Stimulated activated CD8-positive, alpha-beta memory T cell treated with anti-CD3 and anti-CD28 coated beads, Interleukin-4, amount 100 ng/mL, for 1 hour (primary cell): ENCODE measurements at places on chromosomes 12 and 14.

DNA sequence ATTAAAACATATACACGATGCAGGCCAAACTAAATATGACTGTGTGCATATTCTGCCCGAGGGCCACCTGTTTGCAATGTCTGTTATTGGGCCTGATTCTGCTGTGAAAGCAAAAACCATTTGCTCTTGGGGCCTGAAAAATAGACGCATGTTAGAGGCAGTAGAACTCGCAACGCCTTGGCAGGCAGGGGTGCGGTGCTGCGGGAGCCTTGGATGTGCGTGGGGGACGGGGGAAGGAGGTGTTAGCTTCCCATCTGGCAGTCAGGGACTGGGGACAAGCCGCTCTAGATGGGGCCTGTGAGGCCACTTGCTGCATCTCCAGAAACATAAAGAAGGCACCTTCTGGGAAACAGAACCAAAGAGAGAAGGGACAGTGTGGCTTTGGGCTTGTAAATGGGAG lies 216.3 kb downstream of the PHETA1 start:
- DNase-seq: no peak

DNA sequence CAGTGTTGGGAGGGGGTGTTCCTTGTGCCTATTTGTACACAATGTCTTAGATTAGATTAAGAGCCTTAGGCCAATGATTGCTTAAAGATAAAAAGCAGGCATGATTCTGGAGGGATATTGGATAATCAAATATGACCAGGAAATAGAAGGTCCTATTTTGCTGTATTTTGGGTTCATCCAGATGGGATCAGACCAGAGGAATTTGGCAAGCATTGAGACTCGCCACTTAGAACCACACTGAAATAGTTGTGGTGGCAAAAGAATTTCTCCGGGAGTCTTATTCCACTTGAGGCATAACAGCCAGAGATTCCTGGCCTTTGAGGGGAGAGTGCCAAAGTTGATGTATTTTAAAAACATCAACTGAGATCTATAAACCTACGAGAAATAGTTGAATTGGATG lies 327.2 kb downstream of the RAD51B start:
- no peak for DNase-seq

DNA sequence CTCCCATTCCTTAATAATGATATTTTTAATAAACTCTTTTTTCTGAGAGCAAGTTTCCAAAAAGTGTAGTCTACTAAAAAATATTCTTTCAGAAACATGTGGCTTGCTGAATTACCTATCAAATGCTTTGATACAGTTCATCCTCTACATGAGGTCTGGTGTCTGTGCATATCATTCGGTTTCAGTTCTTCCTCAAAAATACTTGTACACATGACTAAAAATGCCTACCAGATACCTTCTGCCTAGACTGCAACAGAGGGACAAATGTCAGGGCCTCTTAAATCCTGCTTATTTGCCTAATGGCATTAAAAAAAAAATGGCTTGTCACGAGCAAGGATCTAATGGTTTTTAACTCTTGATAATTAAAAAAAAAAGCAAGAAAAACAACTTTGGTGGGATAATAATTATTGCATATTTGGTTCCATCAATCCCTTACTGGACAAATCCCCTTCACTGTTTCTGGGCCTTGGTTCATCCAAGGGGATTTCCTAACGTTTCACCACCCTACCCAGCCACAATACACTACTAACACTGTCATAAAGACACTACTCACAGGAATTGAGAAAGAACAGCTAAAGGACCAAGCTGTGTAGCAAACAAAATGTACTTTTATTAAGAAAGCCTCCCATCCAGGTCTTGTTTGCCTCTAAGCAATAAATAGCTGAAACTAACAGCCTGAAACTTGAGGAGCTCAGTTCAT lies 45.7 kb downstream of the PARP11 start:
- DNase-seq: no peak

DNA sequence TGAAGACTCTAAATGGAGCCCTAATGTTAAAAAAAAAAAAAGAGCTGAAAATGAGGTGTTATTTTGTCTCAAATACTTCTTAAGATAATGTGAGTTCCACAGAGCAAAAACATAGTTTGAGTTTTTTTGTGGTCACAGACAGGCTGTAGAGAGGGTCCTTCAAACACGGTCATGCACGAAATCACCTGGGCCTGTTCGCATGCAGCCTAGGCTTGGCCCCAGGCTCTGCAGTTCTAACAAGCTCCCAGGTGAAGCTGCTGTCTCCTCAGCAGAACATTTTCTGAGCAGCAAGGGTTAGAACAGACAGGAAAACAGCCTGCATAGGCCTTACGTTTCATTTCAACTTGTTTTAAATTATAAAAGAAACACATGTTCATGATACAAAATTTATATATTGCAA lies 65.4 kb upstream of the TBPL2 start:
- no peak for DNase-seq

DNA sequence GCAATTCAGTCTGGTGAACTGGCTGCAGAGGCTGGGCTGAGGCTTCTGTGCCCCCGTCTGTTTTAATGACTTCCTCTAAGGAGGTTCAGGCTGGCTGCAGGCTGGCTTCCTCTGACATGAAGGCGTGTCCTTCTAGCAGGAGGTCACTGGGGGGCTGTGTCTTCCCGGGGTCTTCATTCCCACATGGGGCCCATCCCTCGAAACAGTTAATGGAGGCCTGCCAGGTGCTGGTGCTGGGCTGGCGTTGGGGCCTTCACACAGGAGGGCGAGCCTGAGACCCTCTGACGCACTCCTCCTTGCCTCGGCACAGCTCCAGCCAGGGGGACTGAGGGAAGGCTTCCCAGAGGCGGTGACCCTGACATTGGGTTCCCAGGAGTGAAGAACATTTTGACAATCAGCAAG lies 57.7 kb upstream of the DLK1 start:
- DNase-seq: no peak

DNA sequence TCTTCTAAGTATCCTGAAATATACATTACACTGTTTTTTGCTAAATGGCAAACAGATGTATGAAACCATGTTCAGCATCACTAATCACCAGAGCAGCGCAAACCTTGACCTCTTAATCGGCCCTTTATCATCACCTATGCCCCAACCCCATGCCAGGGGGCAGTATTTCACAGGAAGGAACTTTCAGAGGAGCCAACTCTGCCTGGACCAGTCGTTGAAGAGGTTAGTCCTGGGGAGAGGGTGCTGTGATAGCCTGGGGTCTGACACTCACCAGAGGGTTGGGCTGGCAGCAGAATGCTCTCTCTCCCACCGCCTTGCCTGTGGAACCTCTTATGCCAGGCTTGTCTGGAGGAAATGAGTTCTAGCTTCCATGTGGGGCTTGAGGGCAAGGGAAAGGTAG lies 411.7 kb downstream of the TMEM117 start:
- DNase-seq: no peak
